ENCODE measurements at places on chromosomes 4 and X. TPM values are rescaled to one million over a fixed set of nuclear protein-coding genes. Genes with fewer than 3 reads are reported as not detected.

DNA sequence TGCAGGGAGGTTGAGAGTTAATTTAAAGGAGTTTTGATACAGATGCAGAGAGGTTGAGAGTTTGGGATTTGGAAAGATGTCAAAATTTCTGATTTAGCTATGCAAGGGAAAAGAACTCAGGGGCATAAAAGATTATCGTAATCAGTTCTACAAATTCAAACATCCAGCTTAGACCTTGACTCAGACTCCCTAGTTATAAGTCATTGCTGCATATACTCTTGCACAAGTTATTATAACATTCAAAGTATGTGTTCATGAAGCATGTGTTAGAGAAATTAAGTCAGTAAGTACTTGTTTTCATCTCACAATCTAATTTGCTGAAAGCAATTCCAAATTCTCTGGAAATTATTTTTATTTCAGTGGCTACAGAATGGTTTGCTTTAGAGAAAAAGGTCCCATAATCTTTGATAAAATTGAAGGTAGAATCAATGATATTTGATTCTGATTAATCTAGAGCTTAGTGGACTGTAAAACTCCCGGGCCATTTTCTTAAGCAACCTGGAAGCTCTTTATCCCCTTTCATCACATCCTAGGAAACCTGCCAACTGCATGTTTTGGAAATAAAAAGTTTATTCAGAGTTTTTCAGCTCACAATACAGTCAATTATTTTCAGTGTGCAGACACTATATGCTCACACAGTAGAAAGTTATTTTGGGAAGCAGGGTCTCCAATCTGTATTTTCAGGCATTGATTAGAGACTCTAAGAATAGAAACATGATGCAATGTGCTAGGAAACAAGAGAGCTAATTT is 132.9 kb upstream of the SPANXC start:
- DNase-seq = no peak
- H3K36me3 ChIP-seq = no peaks in the 10 kb centered on the region
- no peaks in the 10 kb centered on the region for H3K4me1 ChIP-seq
- no peak overlapping the region for H3K4me3 ChIP-seq
- no peak overlapping the region for H3K27ac ChIP-seq

GRCh38 chr4:83019794-83020494 is 9.3 kb upstream of the LIN54 start:
- H3K36me3 ChIP-seq = no peaks in the 10 kb centered on the region
- H3K27ac ChIP-seq = no peak overlapping the region
- H3K4me3 ChIP-seq = no peak overlapping the region
- H3K27me3 ChIP-seq = no peaks in the 10 kb centered on the region
- no peak for DNase-seq

DNA sequence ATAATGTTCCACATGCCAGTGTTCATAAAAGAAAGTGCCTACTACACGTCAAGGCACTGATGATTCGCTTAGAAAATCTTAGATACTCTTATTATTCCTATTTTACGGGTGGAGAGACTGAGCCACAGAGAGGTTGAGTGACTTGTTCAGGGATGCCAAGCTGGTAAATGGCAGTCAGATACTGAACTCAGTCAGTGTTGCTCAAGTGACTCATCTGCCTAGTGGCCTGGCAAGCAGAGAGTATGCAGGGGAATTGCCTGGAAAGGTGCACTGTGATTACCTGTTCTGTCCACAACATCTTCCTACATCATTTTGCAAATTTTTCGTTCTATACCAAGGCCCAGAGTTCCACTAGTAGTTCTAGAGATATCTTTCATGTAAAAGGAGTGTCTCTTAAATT is 68.4 kb downstream of the RAPGEF2 start:
- H3K4me1 ChIP-seq = peaks cover 24% of the 10 kb centered on the region
- H3K36me3 ChIP-seq = no peaks in the 10 kb centered on the region
- H3K27ac ChIP-seq = no peak overlapping the region
- H3K27me3 ChIP-seq = no peaks in the 10 kb centered on the region
- no peak for DNase-seq

DNA sequence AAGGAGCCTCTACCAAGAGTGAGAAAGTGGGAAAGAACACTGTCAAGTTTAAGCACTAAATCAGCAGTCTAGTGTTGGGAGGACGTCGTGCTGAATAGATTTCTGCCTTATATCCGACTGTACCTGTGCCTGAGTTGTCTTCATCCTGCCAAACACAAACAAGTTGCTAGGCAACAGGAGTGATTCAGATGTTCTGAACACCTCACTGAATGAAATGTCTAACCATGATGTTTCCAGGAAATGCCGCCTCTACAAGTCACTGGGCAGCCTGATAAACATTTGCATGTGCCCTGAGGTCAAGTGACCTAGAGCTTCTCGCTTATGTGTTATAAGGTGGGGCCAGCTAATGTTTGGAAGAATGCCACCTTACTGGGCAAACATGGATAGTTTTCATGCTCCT is 37.9 kb downstream of the SGMS2 start:
- H3K27me3 ChIP-seq = no peaks in the 10 kb centered on the region
- peaks cover 27% of the 10 kb centered on the region for H3K4me1 ChIP-seq
- H3K36me3 ChIP-seq = no peaks in the 10 kb centered on the region
- peak overlapping the region; percentile 79 for H3K27ac ChIP-seq

GRCh38 chr4:165410214-165410613 is 31.4 kb downstream of the CPE start:
- DNase-seq = no peak
- H3K27ac ChIP-seq = no peak overlapping the region
- no peaks in the 10 kb centered on the region for H3K27me3 ChIP-seq
- no peaks in the 10 kb centered on the region for H3K36me3 ChIP-seq

- no peaks in the 10 kb centered on the region for H3K27me3 ChIP-seq
- no peaks in the 10 kb centered on the region for H3K4me1 ChIP-seq
Observed at GRCh38 chrX:22922961-22923360, 76.8 kb upstream of the DDX53 start.

The POLN gene
- 1.3 TPM for polyA plus RNA-seq

The SPANXB1 gene
- not detected for polyA plus RNA-seq

The EFHC2 gene
- polyA plus RNA-seq = 0.03 TPM

The ETNPPL gene
- polyA plus RNA-seq = not detected

The PDHA2 gene
- not detected for polyA plus RNA-seq

Measured in endothelial cell of umbilical vein (primary cell).